ENCODE measurements at places on chromosomes 7 and 10.

- DNase-seq, result no peak
Measured at GRCh38 chr7:118349604-118350003, 125.1 kb downstream of the ANKRD7 start.

DNA sequence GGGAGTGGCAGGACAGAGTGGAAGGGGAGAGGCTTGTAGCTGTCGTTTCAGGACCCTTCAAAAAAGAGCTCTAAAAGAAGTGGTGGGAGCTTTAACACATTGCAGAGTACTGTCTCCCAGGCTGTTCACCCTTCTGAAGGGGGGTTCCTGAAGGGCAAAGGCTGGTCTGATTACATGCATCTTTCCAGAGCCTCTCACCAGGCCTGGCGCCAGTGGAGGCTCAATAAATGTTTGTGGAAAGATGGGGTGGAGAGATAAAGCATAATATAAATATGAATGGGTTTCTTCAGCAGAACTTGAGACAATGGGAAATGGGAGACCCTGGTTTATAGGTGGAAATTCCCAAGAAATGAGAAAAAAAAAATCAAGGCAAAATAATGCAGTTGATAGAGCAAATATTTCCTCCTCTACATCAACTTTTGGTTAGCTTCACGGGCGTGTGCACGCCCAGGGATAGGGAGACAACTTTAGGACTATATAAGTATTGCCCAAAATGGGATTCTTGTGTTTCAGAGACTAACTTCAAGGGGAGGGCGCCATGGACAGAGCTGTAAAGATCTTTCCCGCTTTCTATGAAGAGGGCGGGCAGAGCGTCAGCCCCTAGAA is 613 bp upstream of the BUB3 start:
- DNase-seq, result no peak

DNA sequence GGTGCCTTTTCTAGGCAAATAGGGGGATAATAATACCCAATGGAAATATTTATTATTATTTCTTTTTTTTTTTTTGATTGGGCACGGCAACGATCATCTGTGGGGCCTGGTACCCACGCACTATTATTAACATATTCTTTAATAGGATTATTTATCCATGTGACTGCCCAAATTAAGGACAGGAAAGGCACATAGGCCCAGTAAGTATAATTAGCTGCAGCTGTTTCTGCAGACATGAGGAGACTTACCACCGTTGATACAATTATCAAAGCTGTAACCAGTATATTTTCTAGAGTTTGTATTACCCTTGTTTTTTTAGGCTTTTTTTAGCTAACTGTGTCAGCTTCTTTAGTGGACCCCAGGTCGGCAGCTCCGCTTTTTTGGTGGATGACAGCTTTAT is 25.2 kb upstream of the GUSB start:
- DNase-seq, result no peak

GRCh38 chr10:52343439-52343838 is 29.4 kb downstream of the DKK1 start:
- no peak for DNase-seq

GRCh38 chr10:57627642-57628178 is 640.0 kb downstream of the IPMK start:
- no peak for DNase-seq

DNA sequence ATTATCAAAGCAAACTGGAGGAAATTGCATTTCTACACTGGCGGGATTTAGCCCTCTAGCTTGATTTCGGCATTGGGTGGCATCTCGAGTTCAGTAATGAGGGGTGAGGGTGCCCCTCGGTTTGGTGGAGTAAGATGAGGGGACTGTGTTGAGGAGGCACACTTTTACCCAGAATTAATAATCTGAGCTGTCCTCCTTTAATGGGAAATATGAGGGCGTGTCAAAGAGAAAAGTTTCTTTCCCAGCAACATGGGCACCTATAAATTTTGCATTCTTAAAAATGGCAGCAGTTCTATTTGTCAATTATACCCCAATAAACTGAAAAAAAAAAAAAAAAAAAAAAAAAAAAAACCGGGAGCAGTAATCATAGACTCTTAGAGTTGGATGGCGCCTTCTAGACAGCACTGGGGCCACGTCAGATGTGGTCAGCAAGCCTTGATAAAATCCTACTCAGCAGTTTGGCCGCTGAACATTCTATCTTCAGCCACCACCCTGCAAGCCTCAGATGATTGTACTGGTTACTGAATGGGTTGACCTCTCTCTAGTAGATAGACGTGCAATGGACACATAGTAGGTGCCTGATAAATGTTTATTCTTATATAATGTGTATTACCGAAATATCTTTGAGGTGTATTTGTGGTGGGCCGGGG is 931 bp downstream of the PAPSS2 start:
- no peak for DNase-seq

- no peak for DNase-seq
Measured at GRCh38 chr10:131258256-131258655, 53.3 kb downstream of the TCERG1L start.

- no peak for DNase-seq
Measured at GRCh38 chr10:9965341-9965740, 1052.3 kb upstream of the CELF2 start.

DNA sequence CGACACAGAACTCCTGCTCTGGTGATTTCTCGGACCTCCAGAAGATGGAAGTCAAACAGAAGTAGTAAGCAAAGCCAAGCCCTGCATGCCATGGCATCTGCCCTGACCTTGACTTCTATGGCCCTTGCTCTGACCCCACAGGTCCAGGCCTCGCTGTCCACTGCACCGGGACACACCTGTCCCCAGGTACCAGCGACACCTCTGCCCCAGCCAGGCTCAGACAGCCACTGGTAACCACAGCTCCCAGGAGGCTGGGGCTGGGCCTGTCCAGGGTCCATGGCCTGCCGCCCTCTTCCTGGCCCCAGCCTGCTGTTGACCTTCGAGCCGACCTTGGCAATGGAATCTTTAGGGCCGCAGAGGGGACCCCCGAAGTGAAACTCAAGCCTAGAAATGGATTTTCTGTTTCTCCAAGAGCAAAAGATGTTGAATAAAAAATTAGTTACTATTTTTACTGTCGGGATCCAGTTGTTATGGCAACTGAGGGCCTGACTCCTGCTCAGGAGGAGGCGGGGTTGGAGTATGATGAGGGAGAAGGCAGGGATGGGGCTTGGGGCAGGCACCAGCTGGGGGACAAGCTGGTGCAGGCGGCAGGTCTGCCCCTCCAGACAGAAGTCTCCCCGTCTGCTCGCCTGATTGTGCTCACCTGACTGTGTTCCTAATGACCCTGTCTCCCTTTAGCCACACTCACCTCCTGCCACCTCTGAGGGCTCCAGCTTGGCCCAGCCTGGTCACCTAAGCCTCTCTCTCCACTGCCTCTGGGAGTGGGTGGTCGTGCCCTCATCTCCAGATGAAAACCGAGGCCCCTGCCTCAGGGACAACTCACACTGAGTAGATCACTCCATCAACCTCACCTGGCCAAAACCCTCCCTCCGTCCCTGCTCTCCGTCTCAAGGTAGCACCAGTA is 4.1 kb upstream of the MMD2 start:
- no peak for DNase-seq

DNA sequence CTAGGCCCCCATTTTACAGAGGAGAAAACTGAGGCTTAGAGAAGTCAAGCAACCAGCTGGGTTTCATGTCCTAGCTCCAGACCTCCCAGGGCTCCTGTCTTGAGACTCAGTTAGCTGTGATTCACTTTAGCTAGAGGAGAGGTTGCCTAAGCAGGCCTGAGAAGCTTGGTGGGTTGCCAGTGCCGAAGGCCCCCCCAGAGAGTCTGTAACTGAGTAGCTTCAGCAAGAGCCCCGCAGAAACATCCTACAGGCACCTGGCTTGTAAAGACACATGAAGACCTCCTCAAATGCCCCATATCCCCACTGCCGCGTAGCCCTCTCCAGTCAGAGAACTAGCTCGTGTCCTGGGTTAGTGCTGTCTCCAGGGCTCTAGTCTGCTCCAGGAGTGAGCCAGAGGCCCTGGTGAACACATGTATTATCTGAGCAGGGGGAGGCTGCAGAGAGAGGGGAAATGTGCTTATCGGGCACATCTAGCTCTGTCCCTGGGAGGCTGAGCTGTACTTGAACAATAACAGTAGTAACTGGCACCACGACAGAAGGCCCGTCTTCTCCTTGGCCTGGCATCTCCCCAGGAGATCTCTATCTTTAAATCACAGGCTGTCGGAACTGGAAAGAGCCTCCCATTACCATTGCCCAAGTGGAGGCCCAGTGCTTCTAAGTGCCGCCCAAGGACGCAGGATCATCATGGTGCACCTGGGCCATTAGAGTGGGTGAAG is 28.9 kb downstream of the UNC5B start:
- no peak for DNase-seq

DNA sequence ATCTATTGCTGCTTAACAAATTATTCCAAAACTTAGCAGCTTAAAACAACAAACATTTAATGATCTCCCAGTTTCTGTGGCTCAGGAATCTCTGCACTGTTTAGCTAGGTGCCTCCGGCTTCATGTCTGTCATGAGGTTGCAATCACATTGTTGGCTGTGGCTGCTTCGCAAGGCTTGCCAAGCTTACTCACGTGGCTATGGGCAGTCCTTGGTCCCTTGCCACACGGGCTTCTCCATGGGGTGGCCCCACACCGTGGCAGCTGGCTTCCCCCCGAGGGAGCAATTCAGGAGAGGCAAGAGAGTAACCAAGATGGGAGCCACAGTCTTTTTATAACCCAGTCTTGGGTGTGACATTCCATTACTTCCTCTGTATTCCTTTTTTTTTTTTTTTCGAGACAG is 67.4 kb downstream of the NEURL1 start:
- DNase-seq, result no peak

- DNase-seq, result no peak
Measured at GRCh38 chr10:78905957-78906308, 162.8 kb upstream of the ZMIZ1 start.

DNA sequence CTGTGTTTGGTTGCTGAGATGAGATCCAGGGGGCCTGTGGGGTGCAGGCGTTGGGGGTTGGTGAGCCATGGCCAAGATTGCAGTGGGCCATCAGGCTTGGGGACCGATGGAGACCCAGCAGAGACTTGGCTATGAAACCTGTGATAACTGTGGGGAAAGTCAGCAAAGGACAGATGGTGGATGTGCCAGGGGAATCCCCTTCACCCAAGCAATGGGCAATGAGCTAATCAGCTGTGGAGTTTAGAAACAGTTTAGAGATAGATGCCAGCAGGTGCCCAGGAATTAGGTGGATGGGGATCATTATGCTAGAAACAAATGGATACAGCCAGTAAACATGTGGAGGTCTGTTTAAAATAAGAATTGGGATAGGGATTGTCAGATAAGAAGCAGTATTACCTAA is 151.4 kb upstream of the FERD3L start:
- DNase-seq, result no peak

GRCh38 chr10:77591238-77591880 is 46.2 kb downstream of the KCNMA1 start:
- no peak for DNase-seq

GRCh38 chr10:123634221-123634620 is 31.9 kb upstream of the GPR26 start:
- no peak for DNase-seq

- DNase-seq, result no peak
Measured at GRCh38 chr7:99386584-99387238, 12.2 kb downstream of the ARPC1B start.

GRCh38 chr10:23826421-23826820 is 382.5 kb upstream of the KIAA1217 start:
- no peak for DNase-seq

- DNase-seq, result no peak
Measured at GRCh38 chr10:29465384-29465783, 169.4 kb downstream of the SVIL start.

- DNase-seq, result no peak
Measured at GRCh38 chr10:77964811-77965210, 38.3 kb upstream of the DLG5 start.

- DNase-seq, result peak; percentile 86
Measured at GRCh38 chr7:100694098-100694745, at the start of gene GIGYF1. TSS of gene GIGYF1 (minus strand) at chr7:100694250. CDS start at chr7:100688238, 6,012 bp downstream.

GRCh38 chr7:107103369-107103768 is 58.9 kb downstream of the PRKAR2B start:
- DNase-seq, result no peak

DNA sequence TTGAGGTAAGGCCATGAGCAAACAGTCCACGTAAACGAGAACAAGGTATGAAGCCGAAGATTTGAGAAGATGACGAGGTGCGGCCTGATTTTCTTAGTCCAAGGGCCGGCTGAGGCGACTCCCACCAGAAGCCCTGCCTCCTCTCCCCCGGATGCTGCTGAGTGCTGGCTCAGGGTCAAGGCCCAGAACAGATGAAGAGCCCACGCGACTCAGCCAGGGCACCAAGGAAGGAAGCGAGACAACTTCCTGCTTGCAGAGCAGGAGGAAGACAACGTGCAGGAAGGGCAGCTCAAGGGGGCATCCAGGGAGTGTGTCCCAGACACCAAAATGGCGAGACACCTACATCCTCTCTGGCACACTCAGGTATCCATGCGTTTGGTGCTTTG is 99.5 kb downstream of the CYTH3 start:
- DNase-seq, result no peak

DNA sequence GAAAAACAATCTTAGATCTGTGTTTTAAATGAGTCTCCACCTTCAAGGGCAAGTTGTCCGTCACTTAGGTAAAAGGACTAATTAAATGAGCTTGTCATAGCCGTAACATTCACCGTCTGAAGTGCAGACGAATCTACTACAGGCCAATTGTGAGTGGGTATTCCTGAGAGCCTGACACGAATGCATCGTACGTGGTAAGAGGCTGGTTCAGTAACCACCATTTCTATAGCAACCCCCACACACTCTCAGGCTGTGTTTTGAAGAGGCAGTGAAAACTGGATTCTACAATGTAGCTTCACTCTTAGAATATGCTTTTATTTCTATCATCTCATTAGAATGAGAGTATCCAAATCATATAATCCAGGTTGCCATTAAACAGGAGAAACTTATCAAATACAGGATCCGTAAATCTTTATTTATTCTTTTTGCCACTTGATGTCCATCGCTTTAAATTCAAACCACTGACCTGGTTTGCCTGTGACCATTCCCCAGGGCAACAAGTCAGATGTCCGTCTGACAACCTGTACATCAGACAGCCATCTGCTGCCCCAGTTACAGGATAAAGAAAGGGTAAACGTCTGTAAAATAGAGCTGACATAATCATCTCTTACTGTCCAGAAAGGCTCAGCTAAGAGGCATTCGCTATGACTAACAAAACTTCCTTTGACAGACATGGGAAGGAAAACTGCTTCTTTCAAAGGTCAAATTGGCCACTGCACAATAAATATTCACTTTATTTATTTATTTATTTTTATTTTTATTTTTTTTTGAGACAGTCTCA is 70.3 kb upstream of the NMT2 start:
- no peak for DNase-seq

DNA sequence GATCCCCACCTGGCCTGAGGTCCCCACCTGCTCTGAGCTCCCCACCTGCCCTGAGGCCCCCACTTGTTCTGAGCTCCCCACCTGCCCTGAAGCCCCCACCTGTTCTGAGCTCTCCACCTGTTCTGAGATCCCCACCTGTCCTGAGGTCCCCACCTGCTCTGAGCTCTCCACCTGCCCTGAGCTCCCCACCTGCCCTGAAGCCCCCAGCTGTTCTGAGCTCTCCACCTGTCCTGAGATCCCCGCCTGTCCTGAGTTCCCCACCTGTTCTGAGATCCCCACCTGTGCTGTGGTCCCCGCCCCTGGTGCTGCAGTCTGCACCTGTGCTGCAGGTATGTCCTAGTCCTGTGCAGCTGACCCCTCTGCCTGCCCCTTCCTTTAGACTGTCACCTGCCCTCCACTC is 561.6 kb downstream of the TCERG1L start:
- no peak for DNase-seq

- no peak for DNase-seq
Measured at GRCh38 chr10:57867241-57867640, 400.5 kb downstream of the IPMK start.
